Hematopoietic multipotent progenitor cell treated with erythropoietin and hydrocortisone succinate and interleukin-3 and kit ligand, for 17 days (in vitro differentiated cells): ENCODE measurements at places on chromosomes 16 and 17.

DNA sequence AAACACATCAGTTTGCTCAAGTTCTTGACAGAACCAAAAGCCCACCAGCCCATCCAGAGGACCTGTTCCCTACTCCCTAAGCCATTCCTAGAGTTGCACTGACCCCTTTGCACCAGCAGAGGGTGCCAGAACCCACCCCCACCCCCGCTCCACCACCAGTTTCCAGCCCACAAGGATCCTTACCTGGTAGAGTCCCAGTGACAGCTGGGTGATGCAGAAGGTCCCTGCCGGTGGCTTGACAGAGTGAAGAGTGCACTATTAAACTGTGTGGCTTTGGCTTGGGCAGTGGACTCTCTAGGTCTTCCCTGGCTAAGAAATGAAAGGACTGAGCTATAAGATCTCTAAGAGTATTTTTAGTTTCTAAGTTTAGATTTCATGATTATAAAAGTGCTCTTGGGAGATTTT is 73.3 kb upstream of the MTMR4 start:
- DNase-seq, result peak; percentile 59

- DNase-seq, result no peak
Measured at GRCh38 chr17:69061721-69062556, 1.2 kb upstream of the ABCA9 start.

DNA sequence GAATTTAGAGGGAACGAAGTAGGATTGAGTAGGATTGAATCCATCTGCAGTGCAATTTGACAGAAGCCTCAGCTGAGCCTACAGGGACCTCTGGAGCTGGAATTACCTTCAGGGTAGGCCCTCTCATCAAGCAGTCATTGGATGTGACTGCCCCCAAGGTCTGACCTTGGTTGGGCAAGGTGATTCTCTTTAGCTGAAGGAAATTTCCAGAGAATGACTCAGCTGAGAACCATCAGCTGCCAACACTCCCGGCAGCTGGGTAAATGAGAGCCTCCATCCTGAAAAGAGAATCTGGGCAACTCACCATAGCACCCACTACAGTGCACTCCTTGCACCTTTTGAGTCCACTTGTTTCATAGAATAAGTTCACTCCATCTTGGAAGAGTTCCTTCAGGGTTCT is 113.5 kb upstream of the MED13 start:
- no peak for DNase-seq

DNA sequence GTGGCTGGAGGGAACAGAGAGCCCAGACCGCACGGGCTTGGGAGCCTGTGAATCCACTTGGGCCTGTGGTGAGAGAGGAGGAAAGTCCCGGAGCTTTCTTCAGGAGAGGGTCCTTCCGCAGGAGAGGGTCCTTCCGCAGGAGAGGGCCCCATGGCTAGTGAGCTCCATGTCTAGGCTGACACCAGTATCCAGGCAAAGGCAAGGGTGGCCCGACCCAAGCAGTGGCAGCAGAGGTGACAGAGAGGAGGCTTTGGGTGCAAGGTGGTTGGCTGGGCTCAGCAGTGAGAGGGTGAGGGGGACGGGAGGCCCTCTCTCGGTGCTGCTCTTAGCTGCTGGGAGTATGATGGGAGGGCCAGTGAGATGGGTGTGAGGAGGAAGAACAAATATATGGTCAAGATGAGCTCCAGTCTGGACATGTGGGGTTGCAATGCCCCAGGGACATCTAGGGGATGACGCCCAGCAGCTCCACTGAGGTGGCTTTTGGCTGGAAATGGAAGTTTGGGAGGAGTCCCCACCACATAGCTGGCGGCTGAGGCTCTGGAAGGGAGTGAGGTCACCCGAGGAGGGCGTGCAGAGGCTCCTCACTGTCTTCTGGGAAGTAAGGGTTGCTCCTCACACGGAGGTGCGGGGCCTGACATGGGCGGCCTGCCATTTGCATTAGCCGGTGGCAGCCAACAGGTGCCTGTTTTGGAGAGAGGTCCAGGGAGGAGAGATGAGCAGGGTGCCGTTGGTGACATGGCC is 2.3 kb upstream of the HSD3B7 start:
- DNase-seq, result no peak
